ENCODE measurements at places on chromosomes 1 and 21.

GRCh38 chr1:97164276-97164639, 442.7 kb downstream of the PTBP2 start:
- no peak for DNase-seq

GRCh38 chr1:84299536-84300170, 1.9 kb upstream of the SAMD13 start:
- DNase-seq: no peak

DNA sequence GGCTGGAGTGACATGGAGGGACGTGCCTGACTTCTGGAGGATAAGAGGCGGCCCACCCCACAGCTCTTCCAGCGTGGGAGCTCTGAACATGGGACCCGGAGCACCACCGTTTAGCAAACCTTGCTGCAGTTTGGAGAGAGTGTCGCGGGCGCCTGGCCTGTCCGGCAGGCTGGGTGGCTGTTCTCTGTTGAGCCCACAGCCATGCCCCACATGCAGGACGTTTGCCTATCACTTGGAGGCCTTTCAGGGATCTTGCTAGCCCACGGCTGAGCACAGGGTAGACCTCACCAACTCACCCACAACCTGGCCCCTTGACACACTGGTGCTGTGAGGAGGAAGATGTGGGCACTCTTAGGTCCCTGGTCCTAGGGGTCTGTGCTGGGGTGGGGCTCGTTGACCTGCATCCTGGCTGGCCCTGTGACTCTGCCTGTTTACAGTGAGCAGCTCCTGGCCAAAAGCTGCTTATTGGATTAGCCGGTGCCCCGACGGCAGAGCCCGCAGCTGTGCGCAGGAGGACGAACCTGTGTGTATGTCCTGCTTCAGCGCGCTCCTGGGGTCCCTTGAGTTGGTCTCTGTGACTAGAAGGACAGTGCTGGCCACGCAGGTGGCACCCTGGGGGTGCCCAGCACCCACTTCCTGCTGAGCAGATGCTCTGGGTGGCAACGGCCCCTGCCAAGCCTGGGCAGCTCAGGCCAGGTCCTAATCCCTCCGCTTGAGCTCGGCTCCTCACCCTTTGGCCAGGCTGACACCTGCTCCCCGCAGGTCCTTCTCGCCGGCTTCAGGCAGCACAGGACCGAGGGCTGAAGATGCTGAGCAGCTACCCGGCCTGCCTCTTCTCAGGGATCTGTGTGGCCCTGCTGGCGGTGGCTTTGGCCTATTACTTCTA, 72.4 kb upstream of the TRAPPC10 start:
- no peak for DNase-seq

- no peak for DNase-seq
Observed at GRCh38 chr1:40390857-40391256, 17.3 kb downstream of the SMAP2 start.

- no peak for DNase-seq
Observed at GRCh38 chr1:154556422-154556821, 2.0 kb downstream of the UBE2Q1 start.

Data from T-helper 9 cell (primary cell).